H4 (cell line): ENCODE measurements at places on chromosomes 12 and 14. TPM values are rescaled to one million over a fixed set of nuclear protein-coding genes. Genes with fewer than 3 reads are reported as not detected.
A peak's percentile ranks its signal among the peaks of the same experiment; 100 is the strongest.

CISTR gene
- not detected in 2 replicates for total RNA-seq

NR1H4 gene
- total RNA-seq = 1.5 and 2.3 TPM in 2 replicates

RAP1B gene
- total RNA-seq = 122 and 159 TPM in 2 replicates

P2RX2 gene
- not detected in 2 replicates for total RNA-seq

- no peak for DNase-seq
These were observed 27.8 kb upstream of the GLIPR1 start for GRCh38 chr12:75452675-75453330.

GRCh38 chr14:81837304-81837703 lies 303.7 kb upstream of the SEL1L start:
- no peak for DNase-seq

- peak; percentile 68 for DNase-seq
These were observed 3.2 kb downstream of the BIN2 start for GRCh38 chr12:51320695-51321320.
